Vagina (tissue), 2 donors: ENCODE measurements at places on chromosomes 12 and 14.

DNA sequence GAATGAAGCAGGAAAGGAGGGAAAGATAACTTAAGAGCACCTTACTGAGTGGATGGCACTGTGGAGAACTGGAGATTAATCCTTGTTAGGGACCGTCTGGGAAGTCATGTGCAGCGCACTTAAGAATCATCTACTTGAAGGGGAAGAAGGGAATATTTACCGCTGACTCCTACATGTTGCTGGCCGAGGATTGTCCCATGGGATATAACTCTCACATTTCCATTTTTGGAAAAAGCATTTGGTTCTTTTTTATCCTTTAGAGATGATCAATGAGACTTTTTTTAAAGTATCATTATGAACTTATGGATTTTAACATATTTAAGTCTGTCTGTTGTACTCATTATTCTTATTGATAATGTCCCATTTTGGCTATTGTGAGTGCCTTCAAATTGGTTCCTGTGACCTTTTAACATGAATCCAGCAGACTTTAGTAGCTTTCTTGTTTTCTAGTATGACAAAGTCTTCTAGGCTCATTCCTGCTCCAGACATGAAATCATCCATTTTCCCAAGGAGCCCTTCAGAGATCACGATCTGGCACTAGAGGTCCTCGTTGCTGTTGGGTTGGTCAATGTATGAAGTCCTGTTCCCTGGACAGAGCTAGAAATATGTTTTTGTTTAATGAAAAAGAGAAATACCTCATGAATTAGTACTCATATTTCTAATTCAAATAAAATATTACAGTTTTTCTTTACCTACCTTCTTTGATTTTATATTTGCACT lies 20.2 kb upstream of the FAM234B start:
- DNase-seq = no peak

DNA sequence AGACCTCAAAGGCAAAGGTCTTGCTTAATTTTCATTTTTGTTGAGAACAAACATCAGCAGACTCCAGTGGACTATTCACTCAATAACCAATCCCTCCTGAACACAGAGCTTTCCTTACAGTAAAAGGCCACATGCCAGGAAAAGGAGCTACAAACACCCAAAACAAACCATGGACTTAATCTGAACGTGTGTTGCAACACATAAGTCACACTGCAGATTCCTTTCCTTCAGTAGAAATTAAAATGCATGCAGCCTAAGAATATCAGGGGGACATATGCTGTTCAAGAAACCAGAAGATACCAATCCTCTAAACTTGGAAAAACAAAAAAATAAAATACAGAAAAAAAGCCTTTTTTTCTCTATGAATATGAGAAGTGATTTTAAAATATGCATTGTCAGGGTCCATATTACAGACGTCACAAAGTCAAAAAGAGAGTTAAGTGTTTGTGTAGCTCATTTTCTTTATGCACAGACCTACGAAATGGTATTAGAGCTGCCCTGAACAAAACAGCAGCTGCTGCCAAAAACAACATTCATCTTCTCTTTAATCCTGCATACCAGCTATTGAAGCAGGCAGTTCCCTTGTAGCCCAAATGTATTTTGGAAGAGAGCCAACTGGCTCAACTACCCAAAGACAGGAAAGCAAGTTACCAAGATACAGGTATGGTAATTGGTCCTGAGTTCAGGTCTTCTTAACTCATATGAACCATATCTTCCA lies 26.2 kb downstream of the KITLG start:
- DNase-seq = no peak

DNA sequence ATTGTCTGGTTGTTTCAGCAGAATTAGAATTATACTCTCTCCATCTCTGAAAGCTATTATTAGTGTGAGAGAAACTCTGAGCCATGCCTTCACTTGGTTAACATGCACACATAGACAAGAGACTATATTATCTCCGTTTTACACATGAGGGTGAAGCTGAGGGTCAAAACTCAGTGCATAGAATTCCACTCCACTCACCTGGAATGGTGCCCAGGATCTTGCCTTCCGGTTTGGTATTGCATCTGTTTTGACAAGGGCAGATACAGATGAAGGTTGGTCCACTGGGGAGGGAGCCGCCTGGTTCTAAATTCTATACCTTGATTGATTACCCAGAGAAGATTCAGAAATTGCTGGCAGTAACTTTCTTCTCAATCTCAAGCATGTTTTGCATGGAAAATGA lies 149.5 kb upstream of the PELI2 start:
- no peak for DNase-seq

DNA sequence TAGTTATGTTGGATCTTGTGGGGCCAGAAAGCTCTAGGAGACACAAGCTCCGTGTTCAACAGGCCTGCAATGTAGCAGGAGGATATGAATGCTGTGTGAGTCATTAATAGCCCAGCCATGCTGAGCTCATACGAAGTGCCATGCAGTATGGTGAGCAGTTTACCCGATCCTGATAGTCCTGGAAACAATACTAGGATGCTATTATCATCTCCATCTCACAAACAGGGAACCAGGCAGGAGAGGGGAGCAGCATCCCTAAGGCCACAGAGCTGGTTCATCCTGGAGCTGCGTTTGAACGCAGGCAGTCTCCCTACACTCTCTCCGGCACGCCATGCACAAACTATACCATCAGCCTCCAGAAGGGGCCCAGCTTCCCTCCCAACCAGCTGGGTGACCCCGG lies 20.5 kb downstream of the TTC7B start:
- no peak for DNase-seq

DNA sequence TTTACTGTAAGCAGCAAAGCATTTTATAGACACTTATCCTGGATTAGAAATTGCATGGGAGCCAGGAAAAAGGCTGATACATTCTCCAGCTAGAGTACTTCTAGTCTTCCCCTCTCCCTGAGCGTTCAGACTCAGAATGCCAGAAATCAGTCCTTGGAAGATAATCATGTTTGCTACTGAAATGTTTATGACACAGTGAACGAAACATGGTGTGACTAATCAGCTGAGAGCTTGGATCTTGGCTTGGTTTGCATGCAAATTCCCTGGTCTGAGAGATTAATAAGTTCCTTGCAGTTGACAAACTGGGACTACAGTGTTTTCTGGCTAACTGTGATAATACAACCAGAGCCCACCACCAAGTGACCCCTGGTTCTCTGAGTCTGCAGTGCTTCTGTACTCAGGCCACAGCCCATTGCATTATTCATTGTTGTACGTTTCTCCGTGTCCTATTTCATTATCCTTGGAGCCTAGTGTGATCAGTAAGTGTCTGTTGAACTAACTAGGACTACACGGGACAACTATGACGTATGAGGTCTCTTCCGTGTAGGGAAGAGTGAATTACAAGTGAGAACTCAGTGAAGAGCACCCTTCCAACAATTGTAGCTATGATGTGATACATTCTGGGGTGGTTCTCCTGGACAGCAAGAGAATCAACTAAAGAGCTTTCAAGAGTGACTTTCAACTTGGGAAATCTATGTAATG lies 34.6 kb upstream of the EVL start:
- no peak for DNase-seq

- DNase-seq = no peak
Observed at GRCh38 chr12:20187456-20187855, 180.9 kb upstream of the PDE3A start.

DNA sequence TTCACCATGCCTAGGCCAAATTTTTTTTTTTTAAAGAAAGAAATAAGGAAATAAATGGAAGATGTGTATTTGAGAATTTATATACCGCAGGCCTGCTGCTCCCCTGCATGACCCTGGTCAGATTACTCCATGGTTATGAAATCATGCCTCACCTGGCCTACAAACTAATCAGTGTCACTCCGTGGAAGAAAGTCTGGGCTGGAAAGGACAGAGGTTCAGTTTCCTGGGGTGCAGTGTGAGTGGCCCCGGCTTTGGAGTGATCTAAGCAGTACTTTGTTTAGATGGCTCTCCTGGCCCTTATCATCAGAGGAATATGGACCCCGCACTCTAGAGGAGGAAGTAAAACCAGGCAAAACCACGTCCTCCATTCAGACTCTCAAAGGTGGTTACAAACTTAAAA lies 9.6 kb downstream of the APOBEC1 start:
- no peak for DNase-seq

- DNase-seq = no peak
Observed at GRCh38 chr14:61493239-61493638, 171.9 kb downstream of the PRKCH start.

DNA sequence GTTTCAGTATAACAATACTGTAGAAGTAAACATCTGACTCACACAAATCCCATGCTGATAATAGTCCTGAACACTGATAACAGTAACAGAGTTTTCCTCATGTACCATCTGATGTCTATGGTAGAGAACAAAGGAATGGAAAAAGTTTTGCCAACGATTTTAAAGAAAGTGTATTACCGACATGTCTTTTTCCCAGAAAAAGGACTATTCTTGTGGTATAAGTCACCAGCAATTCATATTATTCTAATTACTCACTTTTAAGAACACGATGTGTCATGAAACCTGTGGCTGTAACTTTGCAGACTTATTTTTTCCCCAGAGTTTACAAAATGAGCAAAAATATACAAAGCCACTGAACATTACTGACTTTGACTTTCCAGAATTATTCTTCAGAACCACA lies 40.1 kb upstream of the DCN start:
- DNase-seq = no peak

DNA sequence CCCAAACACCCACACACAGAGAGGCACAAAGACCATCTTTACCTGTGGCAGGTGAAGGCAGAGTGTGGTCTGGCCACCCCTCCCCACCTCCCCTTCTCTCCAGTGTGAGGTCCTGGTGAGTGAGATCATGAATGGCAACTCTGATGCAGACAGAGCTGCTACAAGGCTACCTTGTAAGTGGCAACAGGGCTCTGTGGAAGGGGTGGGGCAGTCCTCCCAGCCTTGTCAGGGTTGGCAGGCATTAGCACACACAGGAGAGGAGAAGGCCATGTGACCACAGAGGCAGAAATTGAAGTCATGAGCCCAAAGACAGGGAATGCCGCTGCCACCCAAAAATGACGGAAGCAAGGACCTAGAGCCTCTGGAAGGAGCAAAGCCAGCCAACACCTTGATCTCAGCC lies 30.7 kb downstream of the VWF start:
- DNase-seq = no peak

- DNase-seq = no peak
Observed at GRCh38 chr12:124881123-124881522, 17.5 kb upstream of the SCARB1 start.

DNA sequence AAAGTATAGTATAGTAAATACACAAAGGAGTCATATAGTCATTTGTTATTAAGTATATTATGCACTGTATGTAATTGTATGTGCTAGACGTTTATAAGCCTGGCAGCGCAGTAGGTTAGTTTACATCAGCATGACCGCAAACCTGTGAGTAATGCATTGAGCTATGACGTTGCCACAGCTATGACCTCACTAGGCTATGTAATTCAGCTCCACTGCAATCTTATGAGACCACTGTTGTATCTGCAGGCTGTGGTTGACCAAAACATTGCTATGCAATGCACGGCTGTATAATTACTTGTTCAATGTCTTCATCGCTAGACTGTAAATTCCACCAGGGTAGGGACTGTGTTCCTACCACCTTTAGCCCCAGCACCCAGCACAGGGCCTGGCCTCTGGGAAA lies 53.2 kb upstream of the VASH1 start:
- DNase-seq = peak; percentile 8

DNA sequence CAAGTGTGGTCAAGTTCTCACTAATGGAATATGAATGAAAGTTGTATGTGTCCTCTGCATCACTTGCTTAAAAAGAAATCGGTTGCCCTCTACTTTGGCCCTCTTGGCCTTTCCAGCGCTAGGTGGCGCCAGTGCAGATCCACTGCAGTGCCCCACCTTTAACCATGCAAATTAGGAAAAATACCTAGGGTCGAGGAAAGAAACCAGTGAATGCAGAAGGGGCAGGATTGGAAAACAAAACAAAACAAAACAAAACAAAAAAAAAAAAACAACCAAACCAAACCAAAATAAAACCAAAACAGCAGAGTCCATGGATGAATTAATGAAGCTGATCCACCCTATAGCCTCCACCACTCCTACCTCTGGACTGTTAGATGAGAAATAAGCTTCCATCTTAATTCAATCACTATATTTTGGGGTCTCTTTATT lies 12.9 kb upstream of the NEMF start:
- no peak for DNase-seq

- no peak for DNase-seq
Observed at GRCh38 chr14:19851365-19851764, 23.6 kb upstream of the OR4K2 start.

- no peak for DNase-seq
Observed at GRCh38 chr12:32248441-32249140, 141.9 kb downstream of the BICD1 start.
